ENCODE measurements at places on chromosomes 5 and 9. TPM values are rescaled to one million over a fixed set of nuclear protein-coding genes. Genes with fewer than 3 reads are reported as not detected.

HCN1 gene
- not detected for total RNA-seq

PRDM9 gene
- not detected for total RNA-seq

MSMP gene
- total RNA-seq: not detected

FBXL7 gene
- not detected for total RNA-seq

DPM2 gene
- total RNA-seq: 44.2 TPM

KCNIP1 gene
- not detected for total RNA-seq

SLC34A3 gene
- 0.14 TPM for total RNA-seq

IL13 gene
- 16.3 TPM for total RNA-seq

C9orf153 gene
- not detected for total RNA-seq

TRIM36 gene
- not detected for total RNA-seq
